ENCODE measurements at places on chromosomes 11 and 22.

GRCh38 chr11:130077671-130078070, 8.0 kb downstream of the APLP2 start:
- no peak for DNase-seq

GRCh38 chr11:12812849-12813248, 138.6 kb downstream of the TEAD1 start:
- DNase-seq: no peak

GRCh38 chr11:117700551-117700950, 96.5 kb downstream of the DSCAML1 start:
- DNase-seq: no peak

GRCh38 chr11:27938011-27938410, 169.9 kb downstream of the KIF18A start:
- DNase-seq: no peak

GRCh38 chr22:30217698-30218560, 28.6 kb downstream of the LIF start:
- no peak for DNase-seq

GRCh38 chr11:14249121-14249963, 109.6 kb downstream of the RRAS2 start:
- peak; percentile 48 for DNase-seq

GRCh38 chr22:19446603-19447329, 745 bp downstream of the C22orf39 start:
- DNase-seq: no peak

GRCh38 chr11:65474864-65475263, 24.0 kb upstream of the MALAT1 start:
- no peak for DNase-seq
